ENCODE measurements at places on chromosomes 16 and 17.
A peak's percentile ranks its signal among the peaks of the same experiment; 100 is the strongest.

- DNase-seq = no peak
Measured at GRCh38 chr17:17149520-17150447, 56.3 kb downstream of the PLD6 start.

DNA sequence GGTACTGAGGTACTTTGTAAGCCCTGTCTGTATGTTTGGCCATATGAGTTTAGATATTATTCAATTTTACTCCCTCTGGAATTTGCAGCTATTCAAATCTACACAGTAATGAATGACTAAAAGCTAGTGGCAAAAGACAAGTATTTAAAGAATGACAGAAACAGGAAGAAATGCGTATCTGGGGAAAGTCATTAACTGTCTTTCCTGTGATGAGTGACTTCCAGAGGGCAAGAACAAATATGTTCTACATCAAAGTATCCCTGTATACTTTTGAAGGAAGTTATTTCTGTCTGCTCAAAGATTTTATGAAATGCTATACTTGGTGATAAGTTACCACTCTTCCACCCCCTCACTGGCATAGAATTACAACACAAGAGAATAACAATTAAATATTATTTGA lies 489.3 kb upstream of the SOX9 start:
- no peak for DNase-seq

GRCh38 chr16:8776129-8776584 lies 21.3 kb downstream of the TMEM186 start:
- no peak for DNase-seq

- no peak for DNase-seq
Measured at GRCh38 chr16:6949240-6949639, 383.4 kb upstream of the RBFOX1 start.

- no peak for DNase-seq
Measured at GRCh38 chr16:82265809-82266208, 95.8 kb upstream of the MPHOSPH6 start.

- DNase-seq = no peak
Measured at GRCh38 chr17:61279476-61280145, 120.0 kb upstream of the TBX2 start.

DNA sequence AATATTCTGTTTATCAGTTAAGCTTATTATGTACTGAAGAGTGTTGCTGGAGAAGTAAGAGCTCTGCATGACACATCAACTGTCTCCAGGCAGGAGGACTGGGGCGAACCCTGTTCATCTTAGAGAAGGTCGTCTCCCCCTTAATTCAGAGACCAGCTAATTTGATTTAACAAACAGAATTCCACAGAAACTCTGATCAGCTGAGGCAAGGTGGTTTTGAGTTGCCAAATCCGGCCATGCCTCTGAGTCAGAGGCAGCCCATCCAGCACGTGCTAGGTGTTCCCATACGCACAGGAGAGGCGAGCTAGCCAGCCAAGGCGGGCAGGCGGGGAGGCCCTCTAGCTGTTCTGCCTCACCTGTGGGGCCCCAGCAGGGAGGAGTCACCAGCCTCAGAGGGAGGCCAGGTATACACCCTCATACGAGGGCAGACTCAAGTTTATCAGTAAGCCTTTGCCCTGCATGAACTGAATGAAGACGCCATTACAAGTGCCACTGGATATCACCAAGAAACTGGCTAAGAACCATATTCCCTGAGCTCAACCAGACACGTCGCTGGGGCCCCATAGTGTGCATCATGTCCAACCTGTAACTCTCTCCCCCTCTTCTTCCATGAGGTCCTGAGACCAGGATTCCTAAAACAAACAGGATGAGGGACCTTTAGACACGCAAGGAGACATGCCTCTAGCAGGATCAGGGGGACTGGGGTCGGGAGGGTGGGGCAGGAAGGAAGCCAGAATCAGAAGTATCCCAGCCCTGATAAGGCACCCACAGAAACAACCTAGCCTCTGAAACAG lies 25.7 kb downstream of the STAT5A start:
- no peak for DNase-seq

- no peak for DNase-seq
Measured at GRCh38 chr17:19909139-19909538, 41.4 kb upstream of the ULK2 start.

DNA sequence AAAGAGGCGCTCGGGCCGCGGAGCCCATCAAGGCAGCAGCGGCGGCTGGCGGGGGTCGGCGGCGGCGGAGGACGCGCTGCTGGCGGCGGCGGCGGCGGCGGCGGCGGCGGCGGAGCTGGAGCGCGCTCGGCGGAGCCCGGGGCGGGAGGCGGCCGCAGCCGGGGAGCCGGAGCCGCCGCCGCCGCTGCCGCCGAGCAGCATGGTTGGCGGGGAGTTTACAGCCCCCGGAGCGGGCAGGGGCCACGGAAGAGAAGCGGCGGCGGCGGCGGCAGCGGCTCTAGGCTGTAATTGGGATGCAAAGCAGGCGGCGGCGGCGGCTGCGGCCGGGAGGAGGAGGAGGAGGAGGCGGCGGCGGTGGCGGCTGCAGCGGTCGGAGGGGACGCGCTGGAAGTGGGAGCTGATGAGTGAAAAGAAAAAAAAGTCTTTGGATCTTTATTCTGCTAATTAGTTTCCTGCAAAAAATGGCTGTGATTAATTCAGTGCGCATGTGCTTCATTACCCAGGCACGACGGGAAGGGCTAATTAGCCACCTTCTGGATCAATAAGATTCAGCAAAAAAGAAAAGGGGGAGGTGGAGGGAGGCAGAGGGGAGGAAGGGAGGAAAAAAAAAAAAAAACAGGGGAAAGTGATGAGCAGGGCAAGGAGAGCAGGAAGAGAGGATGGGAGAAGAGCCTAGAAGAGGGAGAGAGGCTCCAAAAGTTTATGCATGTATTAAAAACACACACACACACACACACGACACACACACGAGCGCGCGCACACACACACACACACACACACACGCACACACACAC lies 10.9 kb upstream of the ZFHX3 start:
- no peak for DNase-seq

DNA sequence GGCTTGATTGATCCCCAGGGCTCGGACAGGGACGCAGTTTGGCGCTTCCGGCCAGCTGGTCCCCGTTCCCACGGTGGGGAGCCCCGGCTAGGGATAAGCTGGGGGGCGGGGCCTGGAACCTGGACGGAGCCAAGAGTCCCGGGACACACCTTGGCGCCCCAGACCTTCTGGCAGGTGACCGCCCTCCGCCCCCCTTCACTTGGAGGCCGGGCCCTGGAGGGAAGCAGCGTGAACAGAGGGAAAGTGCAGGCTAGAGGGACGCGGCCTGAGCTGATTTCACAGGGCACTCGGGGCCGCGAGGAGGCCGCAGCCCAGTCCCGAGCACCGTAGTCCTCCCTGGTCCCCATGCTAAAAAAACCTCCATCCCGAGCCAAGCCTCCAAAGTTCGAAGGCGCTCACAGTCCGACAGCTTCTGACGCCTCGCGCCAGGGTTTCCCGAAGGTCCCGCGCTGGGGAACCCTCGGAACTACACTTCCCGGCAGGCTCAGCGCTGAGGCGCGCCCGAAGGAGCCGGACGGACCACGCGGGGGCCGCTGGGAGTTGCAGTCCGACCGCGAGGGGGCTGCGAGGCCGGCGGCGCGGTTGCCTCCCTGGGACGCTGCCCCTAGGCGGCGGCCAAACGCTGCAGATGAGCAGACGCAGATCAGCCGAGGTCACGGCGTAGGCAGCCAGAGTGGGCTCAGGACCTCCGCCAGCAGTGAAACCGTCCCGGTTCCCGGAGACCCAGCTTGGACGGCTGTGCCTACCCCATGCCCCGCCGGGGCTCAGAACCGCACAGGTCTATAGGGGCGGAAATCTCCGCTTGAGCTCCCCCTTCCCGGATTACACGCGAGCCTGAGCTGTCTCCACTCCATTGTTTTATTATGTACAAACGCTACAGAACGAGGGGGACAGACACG lies at the start of gene TBX6:
TSS of gene TBX6 (minus strand) at position 451 of the 899 bp plus-strand sequence. CDS start 731 bp downstream, outside the sequence.
- DNase-seq = peak; percentile 93

DNA sequence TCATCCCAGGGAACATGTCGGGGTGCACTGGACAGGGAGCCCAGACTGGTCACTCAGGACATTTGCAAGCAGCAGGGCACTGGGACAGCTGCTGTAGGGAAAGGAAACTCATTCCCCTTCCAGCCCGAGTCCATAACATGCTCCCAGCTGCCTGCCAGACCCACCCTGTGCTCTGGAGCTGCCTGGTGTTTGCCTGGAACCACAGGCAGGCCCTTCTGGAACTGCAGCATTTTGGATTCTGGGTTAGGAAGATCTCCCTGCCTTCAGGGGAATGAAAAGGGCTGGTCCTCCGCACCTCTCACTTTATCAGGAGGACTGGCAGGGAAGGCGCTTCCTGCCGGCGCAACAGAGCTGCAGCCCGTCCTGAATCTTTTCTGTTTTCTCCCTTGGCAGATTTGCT lies 41.2 kb downstream of the MEAK7 start:
- DNase-seq = no peak

- DNase-seq = no peak
Measured at GRCh38 chr17:77160091-77160874, 19.5 kb downstream of the SEC14L1 start.

GRCh38 chr17:21508211-21508610 lies 132.1 kb downstream of the KCNJ12 start:
- no peak for DNase-seq

GRCh38 chr16:70737377-70738082 lies 51.7 kb upstream of the MTSS2 start:
- DNase-seq = no peak

GRCh38 chr17:33892717-33893591 lies 362.1 kb upstream of the CCL2 start:
- no peak for DNase-seq

DNA sequence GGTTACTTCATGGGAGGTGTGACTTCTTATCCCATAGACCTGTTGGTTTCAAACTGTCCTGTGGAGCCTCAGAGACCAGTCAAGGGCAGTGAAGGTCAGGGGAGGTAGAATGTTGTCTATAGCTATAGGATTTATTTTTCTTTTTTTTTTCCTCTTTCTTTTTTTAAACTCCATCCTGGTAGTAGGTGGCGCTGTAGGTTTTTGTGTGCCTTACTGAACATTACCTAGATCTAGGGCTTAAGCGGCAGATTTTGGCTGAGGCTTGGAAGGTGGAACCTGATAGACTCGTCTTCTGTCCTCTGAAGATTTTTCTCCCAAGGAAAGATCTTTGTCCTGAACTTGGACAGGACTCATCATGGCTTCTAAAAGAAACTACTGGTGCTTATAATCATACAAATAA lies 8.2 kb upstream of the LASP1NB start:
- no peak for DNase-seq

DNA sequence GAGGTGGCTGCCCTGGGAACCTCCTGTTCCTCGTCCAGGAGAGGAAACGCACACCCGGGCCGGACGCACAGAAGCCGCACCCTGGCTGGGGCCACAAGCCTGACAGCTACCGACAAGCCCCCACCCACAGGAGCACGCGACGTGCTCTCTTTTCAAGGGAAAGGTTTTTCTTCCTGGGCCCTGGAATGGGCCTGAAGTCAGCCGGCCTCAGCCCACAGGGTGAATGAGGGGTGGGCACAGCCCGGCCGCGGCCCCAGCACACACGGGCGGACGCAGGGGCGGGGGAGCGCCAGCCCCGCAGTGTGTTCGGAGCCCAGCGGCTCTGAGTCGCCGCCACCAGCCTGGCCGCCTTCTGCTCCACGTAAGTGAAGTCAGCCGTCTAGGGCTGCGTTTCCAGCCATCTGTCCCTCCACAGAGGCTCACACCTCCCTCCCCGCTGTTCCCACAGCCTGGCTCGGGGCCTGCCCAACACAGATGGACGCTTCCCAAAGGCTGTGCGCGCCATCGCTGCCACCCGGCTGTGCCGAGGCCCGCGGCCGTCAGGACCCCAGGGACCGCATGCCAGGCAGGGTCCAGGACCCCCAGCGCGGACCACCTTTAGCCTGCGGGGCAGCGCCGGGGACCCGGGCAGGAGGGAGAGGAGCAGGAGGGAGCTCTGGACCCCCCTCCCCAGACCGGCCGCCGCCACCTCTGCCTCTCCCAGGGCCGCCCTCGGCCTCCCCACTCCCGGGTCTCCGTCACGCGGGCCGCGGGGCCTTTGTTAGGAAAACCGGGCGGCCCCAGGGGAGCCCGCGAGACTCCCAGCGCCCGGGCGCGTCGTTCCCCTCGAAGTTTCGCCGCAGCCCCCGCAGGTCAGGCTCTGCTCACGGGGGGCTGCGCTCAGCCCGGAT lies 36.8 kb downstream of the CBFA2T3 start:
- no peak for DNase-seq

GRCh38 chr17:77085926-77086432 lies 54.8 kb upstream of the SEC14L1 start:
- no peak for DNase-seq
